SHP77 (cell line): ENCODE measurements at places on chromosomes 16 and 17.
A peak's percentile ranks its signal among the peaks of the same experiment; 100 is the strongest.

GRCh38 chr16:3503523-3503922 lies 2.7 kb downstream of the CLUAP1 start:
- no peak for DNase-seq

- DNase-seq: no peak
Observed at GRCh38 chr16:4005731-4006130, 110.5 kb downstream of the ADCY9 start.

DNA sequence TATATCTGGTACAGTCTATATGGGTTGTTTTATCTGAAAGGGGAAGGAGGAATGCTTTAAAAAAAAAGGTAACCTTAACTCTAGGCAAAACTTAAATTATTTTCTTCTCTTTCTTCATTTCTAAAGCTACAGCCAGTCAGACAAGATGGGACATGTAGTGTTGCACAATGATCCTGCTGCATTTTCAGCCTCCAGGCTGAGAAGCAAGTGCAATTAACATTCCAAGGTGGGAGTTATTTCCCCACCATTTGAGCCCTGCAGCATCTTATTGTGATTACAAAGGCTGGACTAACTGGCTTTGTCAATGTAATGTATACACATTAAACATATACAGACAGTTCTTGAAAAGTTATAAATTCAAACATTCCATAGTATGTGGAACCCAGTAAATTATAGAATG lies 22.6 kb upstream of the NF1 start:
- DNase-seq: no peak

DNA sequence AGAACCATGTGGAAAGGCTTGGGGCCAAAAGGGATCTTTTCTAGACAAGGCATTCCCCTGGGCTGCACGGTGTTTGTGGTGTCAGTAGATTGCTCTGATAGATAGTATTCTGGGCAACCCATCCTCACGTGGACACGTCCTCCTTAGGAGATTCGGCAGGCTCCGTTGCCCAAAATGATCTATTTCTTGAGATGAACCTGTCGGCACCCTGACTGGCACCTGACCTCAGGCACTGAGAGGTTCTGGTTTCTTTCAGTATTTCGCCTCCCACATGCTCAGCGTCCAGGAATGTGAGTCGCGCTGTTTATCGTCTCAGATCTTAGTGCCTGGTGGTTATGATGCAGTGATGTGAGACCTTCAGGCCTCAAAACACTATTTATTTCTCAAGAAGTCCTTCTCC lies 89.7 kb downstream of the MARCHF10 start:
- DNase-seq: no peak

GRCh38 chr16:9527976-9528375 lies 436.5 kb downstream of the HAPSTR1 start:
- DNase-seq: no peak

GRCh38 chr17:3636154-3636907 lies at the start of the genes CTNS and SHPK:
TSS of gene CTNS (plus strand) at chr17:3636760. CDS start at chr17:3640207, 3,447 bp downstream.
TSS of gene SHPK (minus strand) at chr17:3636250. CDS start at chr17:3636219, 31 bp downstream.
- peak; percentile 96 for DNase-seq

- DNase-seq: no peak
Observed at GRCh38 chr17:347309-347899, 5.2 kb downstream of the RPH3AL start.

DNA sequence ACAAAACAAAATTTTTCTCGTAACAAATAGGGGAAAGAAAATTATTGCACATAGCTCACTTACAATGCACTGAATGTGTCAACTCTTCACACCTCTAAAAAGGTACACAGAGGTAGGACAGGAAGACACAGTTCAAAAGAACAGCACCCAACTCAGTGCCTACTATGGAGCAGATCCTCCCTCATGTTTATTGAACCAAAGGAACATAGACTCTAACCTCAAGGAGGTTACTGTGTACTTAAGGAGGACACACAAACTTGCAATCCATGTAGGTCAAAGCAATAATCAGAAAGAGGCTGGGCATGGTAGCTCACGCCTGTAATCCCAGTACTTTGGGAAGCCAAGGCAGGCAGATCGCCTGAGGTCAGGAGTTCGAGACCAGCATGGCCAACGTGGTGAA lies 50.3 kb downstream of the SLC39A11 start:
- DNase-seq: no peak

GRCh38 chr16:69160192-69160591 lies 26.8 kb upstream of the SNTB2 start:
- DNase-seq: no peak

- no peak for DNase-seq
Observed at GRCh38 chr17:1260086-1260769, 10.0 kb upstream of the BHLHA9 start.

DNA sequence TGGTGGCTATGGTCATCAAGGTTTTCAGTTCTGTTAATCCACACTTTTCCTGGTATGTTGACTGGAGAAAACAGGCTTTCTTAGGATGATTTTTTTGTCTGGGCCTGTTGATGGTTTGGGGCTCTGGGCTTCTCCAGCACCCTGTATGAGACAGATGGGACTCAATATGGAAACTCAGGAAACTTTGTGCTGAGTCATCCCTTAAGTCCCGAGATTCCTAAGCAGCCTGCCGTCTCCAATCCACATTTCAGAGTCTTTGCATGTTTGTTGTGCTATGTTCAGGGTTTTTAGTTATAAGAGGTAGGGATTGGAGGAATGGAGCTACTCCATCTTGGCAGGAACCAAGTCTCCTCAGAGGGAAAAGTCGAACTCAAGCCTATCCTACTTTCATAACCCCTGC lies 253.3 kb upstream of the FOXF1 start:
- DNase-seq: no peak

DNA sequence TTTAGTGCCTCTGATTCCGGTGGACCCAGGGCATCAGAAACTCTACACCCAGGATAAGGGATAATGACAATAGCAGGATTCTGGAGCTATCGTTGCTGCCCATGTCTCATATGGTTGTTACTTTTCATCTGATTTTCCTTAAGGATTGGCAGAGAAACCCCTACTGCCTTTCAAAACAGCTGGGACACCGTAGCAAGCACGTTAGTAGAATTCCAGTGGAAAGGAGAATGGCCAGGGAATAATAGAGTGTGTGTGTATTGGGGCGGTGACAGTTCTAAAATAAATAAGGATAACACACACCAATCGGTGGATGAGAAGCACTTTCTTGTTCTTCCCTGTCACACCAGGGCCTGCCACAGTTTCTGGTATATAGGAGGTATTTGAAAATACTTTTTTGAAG lies 251.8 kb downstream of the HAPSTR1 start:
- DNase-seq: no peak

GRCh38 chr17:73342050-73342522 lies 30.3 kb upstream of the CDC42EP4 start:
- peak; percentile 83 for DNase-seq

GRCh38 chr16:3824121-3824795 lies 56.3 kb downstream of the CREBBP start:
- no peak for DNase-seq

DNA sequence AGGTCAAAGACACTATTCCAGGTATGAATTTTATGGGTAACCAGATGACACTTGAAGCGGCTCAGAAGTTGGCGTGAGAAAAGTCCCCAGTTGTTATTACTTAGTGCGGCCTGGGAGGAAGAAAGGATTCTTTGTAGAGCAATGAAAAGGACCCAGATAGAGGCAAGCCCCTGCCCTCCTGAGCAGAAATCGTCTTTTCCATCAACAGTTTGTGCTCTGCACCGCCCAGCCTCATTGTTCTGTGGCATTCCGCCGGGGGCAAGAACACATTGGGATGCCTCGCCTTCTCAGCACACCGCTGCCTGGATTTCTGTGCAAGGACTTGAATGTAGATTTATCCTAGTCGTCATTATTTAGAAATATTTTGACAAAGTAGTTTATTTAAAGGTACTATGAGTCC lies 32.7 kb upstream of the CRHR1 start:
- no peak for DNase-seq

DNA sequence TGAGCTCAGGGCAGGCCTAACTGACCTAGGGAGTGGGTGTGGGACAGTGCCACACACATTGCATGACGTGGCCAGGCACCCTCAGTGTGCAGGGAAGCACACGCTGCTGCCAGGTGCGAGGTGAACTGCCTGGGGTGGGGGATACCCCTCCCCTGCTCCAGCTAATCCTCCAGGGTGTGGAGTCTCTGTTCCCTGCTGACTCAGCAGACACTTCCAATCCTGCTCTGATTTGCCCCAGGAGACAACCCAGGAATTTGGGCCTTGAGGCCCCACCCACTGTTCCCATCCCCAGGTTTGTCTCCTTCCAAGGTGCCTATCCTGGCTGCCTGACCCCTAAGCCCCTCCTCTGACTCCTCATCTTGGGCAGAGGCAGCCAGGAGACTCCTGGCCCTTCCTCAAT lies 10.7 kb downstream of the DLX3 start:
- DNase-seq: no peak

DNA sequence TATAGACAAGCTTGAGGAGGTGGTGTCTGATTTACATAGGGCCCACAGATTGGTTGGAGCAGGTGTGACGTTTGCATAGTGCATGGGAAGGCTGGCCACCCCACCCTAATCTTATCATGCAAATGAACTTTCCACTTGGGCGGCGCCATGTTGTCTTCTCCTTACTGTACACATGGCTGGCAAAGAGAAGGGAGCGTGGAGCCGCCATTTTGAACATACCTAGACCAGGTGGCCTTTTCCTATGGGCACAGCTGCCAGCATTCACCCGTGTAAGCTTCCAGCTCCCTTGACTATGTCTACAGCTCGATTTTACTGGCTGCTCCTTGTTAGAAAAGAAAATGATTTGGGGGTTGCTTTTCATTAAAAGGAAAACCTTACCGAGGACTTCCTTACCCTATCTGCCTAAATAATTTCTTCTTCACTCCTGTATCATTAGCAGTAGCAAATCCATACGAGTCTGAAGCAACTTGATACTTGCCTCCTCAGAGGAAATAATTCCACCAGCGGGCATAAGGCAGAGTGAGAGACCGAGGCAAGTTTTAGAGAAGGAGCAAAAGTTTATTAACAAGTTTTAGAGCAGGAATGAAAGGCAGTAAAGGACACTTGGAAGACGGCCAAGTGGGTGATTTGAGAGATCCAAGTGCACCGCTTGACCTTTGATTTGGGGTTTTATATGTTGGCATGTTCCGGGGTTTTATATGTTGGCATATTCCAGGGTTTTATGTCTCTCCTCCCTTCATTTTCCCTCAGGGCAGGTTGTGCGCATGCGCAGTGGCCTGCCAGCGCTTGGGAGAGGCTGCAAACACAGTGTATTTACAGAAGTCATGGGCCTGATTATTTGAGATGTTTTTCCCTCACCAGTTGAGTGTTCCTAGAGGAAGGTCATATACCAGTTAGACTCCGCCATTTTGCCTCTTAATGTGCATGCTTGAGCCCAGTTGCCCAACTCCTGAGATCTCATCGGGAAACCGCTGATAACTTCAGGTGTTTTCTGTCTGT lies 65.7 kb downstream of the MARF1 start:
- DNase-seq: peak; percentile 82

DNA sequence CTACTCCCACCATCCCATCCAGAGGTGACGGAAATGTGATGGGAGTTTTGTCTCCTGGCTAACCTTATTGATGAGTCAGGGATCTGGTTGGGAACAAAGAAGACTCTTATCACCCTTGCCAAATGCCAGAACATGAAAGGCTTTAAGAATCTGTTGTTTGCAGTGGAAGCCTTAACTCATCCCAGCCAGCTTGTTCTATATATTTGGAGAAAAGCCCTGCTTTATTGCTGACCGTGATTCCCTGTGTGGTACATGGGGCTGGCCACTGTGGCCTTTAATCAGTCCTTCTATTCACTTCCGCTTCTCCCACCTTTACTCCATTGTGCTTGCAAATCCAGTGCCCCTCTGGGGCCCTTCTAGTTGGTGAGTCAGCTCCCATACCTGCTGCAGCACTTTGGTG lies 156.6 kb downstream of the PHKB start:
- DNase-seq: no peak

DNA sequence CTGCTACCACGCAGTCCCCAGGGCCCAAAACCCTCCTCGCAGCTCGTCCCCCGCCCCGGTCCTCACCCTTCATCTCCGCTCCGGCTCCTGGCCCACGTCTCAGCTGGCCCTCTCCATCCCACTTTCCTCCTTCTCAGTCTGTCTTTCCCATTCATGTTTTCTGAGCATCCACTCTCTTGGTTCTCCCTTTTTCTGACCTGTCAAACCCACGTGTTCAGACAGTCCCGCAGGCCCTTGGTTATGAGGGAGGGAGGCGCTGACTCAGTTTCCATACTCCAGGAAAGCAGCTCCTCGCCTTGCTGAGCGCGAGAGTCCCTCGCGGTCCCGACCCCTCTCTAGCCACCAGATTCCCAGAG lies 392 bp upstream of the HID1 start:
- DNase-seq: no peak

DNA sequence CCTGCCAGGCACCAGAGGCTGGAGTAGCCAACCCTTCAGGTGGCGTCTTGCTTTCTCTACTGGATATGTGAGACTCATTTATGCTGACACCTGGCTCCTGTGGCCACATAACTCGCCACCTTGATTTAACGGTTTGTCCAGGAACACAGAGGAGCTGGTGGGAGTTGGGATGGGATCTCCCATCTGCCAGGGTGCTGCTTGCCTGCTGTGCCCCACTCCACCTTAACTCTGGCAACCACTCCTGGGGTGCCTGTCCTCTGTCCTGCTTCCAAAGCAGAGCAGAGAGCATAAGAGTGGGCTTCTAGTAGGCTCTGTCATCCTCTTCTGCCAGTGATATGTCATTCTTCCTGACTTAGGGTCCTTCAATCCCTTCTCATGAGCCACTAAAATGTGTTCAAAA lies 63.4 kb upstream of the ZNF423 start:
- no peak for DNase-seq

- no peak for DNase-seq
Observed at GRCh38 chr17:51374209-51374608, 113.9 kb downstream of the UTP18 start.

- no peak for DNase-seq
Observed at GRCh38 chr16:31362476-31363405, 7.8 kb downstream of the ITGAX start.

- DNase-seq: no peak
Observed at GRCh38 chr17:70060415-70060814, 14.6 kb upstream of the KCNJ16 start.

- no peak for DNase-seq
Observed at GRCh38 chr16:55494994-55495421, 13.9 kb upstream of the LPCAT2 start.

GRCh38 chr16:83813823-83814658 lies 6.3 kb downstream of the HSBP1 start:
- peak; percentile 96 for DNase-seq

DNA sequence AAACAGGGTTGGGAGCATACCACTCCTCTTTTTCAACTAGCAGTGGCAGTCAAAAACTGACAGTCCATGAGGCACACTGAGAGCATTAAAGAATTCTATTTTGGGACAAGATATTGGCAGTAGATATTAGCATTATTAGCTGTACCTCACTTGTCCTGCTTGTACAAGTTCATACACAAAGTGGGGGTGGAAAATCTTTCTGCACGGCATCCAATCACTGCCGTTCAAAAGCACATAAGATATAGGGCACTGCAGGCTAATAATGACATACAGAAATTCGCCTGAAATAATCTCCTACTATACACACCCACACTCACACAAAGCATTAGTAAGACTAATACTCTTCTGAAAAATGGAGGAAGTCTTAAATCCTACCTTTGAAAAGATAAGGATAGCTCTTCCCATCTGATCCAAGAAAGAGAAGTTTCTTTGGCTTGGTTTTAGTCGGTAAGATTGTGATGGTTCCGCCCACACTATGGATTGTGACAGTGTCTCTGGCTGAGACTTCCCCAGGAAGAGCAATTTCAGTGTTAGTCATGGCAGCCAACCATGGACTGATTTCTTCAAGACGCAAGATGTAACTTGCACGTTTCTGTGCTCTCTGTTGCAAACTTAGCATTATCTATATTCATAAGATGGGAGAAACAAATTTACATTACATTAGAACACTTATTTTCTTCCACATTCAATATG lies 40.6 kb upstream of the ARL6IP1 start:
- DNase-seq: no peak
